ENCODE measurements at places on chromosomes 3 and 15. TPM values are rescaled to one million over a fixed set of nuclear protein-coding genes. Genes with fewer than 3 reads are reported as not detected.
A peak's percentile ranks its signal among the peaks of the same experiment; 100 is the strongest.

GRCh38 chr15:89002281-89002761, 85.9 kb upstream of the ABHD2 start:
- no peak overlapping the region for H3K4me3 ChIP-seq
- no peak overlapping the region for H3K27ac ChIP-seq
- no peaks in the 10 kb centered on the region for H3K27me3 ChIP-seq
- no peaks in the 10 kb centered on the region for H3K4me1 ChIP-seq
- H3K36me3 ChIP-seq: no peaks in the 10 kb centered on the region

DNA sequence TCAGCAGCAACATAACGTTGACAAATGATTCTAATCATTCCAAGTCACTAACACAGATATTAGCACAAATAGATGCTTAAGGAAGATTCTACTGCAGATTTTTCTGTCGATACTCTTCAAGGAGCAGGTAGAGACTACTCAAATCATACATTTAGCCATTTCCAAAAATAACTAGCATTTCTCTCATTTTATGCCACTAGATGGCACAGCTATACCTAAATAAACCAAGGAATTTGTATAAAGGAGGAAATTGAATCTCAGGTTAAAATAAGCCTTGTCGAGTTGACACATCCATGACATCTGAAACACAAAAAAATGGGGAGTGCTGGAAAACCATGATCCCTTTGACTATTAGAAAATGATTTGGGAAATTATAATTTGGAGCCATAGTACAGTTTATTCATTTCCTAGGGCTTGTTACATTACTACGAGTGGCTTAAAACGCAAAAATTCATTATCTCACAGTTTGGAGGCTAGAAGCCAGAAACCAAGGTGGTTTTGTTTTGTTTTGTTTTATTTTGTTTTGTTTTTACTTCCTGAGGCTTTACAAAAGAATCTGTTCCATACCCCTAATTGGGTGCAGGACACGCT, 59.5 kb upstream of the STRIT1 start:
- no peaks in the 10 kb centered on the region for H3K4me1 ChIP-seq
- no peak overlapping the region for H3K27ac ChIP-seq
- H3K27me3 ChIP-seq: no peaks in the 10 kb centered on the region
- H3K36me3 ChIP-seq: no peaks in the 10 kb centered on the region
- H3K4me3 ChIP-seq: no peak overlapping the region

GRCh38 chr3:161203485-161204098, 17.5 kb upstream of the NMD3 start:
- no peaks in the 10 kb centered on the region for H3K4me1 ChIP-seq
- no peak for DNase-seq
- H3K36me3 ChIP-seq: no peaks in the 10 kb centered on the region
- no peak overlapping the region for H3K4me3 ChIP-seq
- H3K27ac ChIP-seq: no peak overlapping the region

DNA sequence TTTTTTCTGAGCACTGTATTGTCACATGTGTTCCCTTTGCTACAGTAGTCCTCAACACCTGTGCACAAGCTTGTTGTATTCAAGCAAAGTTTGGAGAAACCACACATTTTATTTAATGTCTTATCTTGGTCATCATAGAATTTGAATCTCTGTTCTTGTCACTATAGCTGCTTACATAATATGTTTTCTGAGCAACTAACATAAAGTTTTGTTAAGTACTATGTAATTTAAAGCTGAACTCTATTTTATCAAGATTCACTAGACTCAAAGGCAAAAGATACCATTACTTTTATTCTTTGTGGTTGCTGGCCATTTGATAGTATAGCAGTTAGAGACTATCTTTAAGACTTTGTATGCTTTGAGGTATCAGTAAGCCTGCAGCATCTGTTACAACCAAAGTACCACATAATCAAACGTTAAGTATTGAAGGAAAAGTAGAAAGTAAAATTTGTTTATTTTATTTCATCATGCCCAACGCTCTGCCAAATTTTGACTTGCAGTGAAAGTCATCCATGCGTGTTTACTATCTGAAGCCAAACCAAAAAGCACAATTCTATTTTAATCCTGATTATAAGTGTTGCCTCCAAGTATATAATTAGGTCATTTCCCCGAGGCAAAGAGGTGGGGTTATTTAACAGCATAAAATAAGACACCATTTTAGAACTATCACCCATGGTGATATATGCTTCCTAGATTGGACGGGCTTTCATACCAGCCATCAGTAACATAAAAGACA, 10.3 kb upstream of the ABHD10 start:
- peaks cover 18% of the 10 kb centered on the region for H3K4me1 ChIP-seq
- H3K36me3 ChIP-seq: peaks cover 76% of the 10 kb centered on the region
- H3K4me3 ChIP-seq: no peak overlapping the region
- DNase-seq: no peak
- no peak overlapping the region for H3K27ac ChIP-seq
- H3K27me3 ChIP-seq: no peaks in the 10 kb centered on the region

GRCh38 chr15:35437157-35437556, 108.8 kb downstream of the DPH6 start:
- H3K4me1 ChIP-seq: no peaks in the 10 kb centered on the region
- no peak for DNase-seq
- H3K27me3 ChIP-seq: no peaks in the 10 kb centered on the region
- H3K4me3 ChIP-seq: no peak overlapping the region
- H3K36me3 ChIP-seq: no peaks in the 10 kb centered on the region

DNA sequence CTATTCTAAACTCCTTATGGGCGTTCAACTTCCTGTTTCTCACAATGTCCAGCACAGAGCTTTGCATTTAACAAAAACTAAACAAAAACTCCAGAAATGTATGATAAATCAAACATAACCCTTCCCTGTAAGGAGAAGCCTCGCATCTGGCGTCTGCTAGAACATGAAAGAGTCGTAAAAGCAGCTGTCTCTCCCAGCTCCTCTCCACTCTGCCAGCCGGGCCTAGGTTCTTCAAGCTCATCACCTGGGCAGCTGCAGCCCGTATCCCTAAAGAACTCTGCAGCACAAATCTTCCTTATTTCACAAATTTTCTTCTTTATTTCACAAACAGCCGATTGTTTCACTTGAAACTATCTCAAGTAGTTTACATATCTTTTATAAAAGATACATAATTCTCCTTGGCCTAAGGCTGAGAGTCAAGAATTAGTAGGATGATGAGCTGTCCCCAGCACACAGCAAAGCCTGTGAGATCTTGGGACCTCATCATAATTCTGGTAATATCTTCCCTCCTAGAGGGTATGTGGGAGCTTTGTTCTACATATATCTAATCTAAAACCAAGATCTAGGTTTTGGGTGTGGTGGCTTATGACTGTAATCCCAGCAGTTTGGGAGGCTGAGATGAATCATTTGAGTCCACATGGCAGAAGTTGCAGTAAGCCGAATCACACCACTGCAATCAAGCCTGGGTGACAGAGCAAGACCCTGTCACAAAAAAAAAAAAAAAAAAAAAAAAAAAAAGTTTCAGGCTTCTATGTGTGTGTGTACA, 35.3 kb downstream of the ANXA2 start:
- peaks cover 14% of the 10 kb centered on the region for H3K36me3 ChIP-seq
- peak; percentile 83 for DNase-seq
- H3K27me3 ChIP-seq: no peaks in the 10 kb centered on the region
- no peak overlapping the region for H3K4me3 ChIP-seq
- peaks cover 24% of the 10 kb centered on the region for H3K4me1 ChIP-seq

- H3K36me3 ChIP-seq: no peaks in the 10 kb centered on the region
- H3K27ac ChIP-seq: peak overlapping the region; percentile 100
- no peak overlapping the region for H3K4me3 ChIP-seq
- DNase-seq: peak; percentile 91
- H3K4me1 ChIP-seq: peaks cover 98% of the 10 kb centered on the region
Observed at GRCh38 chr3:57974796-57975388, 33.3 kb upstream of the FLNB start.

- H3K36me3 ChIP-seq: peaks cover 24% of the 10 kb centered on the region
- no peak overlapping the region for H3K4me3 ChIP-seq
- DNase-seq: no peak
Observed at GRCh38 chr3:52763466-52763865, 7.3 kb downstream of the NEK4 start.

GRCh38 chr3:197841789-197842188, 50.7 kb downstream of the LRCH3 start:
- H3K27me3 ChIP-seq: no peaks in the 10 kb centered on the region
- peaks cover 34% of the 10 kb centered on the region for H3K36me3 ChIP-seq
- no peak overlapping the region for H3K27ac ChIP-seq
- DNase-seq: peak; percentile 22

DNA sequence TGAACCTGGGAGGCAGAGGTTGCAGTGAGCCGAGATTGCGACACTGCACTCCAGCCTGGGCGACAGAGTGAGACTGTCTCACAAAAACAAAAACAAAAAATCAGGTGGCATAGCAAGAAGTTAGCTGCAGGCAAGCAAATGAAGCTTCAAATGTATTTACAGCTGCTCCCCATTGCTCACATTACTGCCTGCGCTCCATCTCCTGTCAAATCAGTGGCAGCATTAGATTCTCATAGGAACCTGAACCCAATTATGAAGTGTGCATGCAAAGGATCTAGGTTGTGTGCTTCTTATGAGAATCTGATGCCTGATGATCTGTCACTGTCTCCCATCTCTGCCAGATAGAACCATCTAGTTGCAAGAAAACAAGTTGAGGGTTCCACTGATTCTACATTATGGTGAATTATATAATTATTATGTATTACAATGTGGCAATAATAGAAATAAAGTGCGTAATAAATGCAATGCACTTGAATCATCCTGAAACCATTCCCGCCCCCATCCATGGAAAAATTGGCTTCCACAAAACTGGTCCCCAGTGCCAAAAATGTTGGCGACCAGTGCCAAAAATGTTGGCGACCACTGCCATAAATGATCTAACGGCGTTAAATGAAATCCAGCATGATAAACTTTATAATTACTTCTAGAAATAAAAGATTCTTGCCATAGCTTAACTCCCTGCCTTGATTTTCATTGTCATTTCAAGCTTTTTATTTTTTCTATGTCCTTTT, 616.7 kb upstream of the NAALADL2 start:
- no peak for DNase-seq
- no peaks in the 10 kb centered on the region for H3K4me1 ChIP-seq
- H3K4me3 ChIP-seq: no peak overlapping the region
- no peaks in the 10 kb centered on the region for H3K36me3 ChIP-seq

DNA sequence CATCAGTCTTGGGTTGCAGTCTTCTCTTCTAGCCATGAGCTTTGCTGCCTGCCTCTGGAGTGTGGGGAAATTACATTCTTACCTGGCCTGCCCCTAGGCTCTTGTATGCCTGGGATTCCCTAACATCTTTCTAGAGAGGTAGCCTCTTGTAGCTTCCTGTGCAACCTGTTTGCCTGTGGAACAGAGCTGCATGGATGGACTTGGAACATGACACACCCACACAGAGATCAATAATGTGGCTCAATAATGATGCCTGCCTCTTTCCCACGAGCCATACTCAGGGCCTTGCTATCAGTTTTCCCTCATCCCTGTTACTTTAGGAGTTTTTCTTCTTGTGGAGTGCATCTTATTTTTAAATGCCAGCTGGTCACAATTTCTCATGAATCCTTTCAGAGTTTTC, 11.4 kb downstream of the CHCHD6 start:
- no peaks in the 10 kb centered on the region for H3K36me3 ChIP-seq
- no peak overlapping the region for H3K27ac ChIP-seq
- H3K27me3 ChIP-seq: no peaks in the 10 kb centered on the region
- H3K4me1 ChIP-seq: no peaks in the 10 kb centered on the region
- no peak for DNase-seq
- H3K4me3 ChIP-seq: no peak overlapping the region

- no peak for DNase-seq
- H3K27me3 ChIP-seq: no peaks in the 10 kb centered on the region
- no peak overlapping the region for H3K4me3 ChIP-seq
- no peaks in the 10 kb centered on the region for H3K36me3 ChIP-seq
- H3K27ac ChIP-seq: no peak overlapping the region
Observed at GRCh38 chr15:94252906-94253491, 21.6 kb downstream of the MCTP2 start.

DNA sequence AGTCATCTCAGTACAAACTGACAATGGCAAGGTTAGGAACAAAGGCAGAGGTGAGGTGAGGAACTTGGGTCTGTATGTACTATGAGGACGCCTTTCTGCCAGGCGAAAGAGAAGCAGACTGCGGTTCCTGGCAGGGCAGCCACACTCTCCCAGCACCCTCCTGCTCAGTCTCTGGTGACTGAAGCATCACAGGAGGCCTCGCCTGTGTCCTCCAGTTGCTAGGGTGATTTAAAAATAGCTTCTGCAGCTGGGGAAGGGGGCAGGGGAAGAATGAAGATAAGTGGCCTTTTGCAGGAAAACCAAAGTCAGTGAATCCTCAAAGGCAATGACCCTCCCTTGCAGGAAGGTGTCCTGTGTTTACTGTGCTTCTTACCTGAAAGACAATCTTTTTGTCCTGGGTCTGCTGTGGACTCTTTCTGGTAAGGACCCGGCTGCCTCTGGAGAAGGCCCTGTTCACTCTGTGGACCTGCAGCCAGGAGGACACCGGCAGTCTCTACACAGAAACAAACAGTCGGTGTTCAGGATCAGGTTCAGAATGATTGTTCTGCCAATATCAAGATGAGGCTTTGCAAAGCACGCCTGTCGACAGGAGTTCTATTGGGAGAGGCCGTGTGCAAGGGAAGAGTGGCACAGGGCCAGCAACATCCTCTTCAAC, 65.7 kb upstream of the DGKG start:
- DNase-seq: no peak
- H3K4me3 ChIP-seq: no peak overlapping the region
- no peaks in the 10 kb centered on the region for H3K4me1 ChIP-seq
- H3K36me3 ChIP-seq: no peaks in the 10 kb centered on the region

DNA sequence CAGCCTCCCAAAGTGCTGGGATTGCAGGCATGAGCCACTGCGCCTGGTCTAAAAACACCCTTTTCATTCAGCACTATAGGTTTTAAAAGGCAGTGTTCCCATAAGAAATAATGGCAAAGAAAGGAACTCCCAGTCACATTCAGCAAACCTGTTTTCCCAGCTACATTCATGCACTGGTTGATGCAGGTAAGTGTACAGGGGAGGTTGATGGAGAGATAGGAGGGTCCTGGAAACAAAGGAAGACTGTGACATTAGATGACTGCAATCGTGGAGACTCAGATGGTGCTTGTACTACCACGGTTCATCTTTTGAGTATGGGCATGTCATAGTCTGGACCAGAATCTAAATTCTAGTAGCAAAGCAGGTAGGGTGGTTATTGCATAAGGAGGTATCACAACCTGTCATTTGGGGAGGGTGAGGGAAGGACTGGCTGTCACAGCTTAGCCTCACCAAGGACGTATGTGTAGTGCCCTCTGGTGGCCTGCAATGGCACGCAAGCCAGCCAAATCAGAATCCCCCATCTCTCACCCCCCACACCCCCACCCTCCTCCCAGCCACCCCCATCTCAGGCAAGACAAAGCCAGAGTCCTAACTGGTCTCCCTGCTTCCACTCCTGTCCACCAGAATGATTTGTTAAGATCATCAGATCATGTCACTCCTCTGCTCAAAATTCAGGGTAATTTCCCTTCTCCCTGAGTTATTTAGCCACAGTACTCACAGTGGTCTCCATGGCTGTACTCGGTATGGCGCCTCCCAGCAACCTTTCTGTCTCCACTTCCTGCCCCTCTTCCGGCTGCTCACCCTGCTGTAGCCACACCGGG, 28.8 kb upstream of the UBL7 start:
- no peaks in the 10 kb centered on the region for H3K36me3 ChIP-seq
- H3K27ac ChIP-seq: no peak overlapping the region
- H3K4me1 ChIP-seq: no peaks in the 10 kb centered on the region
- no peak overlapping the region for H3K4me3 ChIP-seq
- peak; percentile 57 for DNase-seq

Gene GOLGA6L7
- total RNA-seq: not detected

Gene GPR87
- total RNA-seq: 9.0 TPM

Gene SPATA12
- 0.57 TPM for total RNA-seq

Gene C3orf20
- total RNA-seq: not detected

Gene THOC7
- total RNA-seq: 104 TPM
